ENCODE measurements at places on chromosomes 16 and 17.

DNA sequence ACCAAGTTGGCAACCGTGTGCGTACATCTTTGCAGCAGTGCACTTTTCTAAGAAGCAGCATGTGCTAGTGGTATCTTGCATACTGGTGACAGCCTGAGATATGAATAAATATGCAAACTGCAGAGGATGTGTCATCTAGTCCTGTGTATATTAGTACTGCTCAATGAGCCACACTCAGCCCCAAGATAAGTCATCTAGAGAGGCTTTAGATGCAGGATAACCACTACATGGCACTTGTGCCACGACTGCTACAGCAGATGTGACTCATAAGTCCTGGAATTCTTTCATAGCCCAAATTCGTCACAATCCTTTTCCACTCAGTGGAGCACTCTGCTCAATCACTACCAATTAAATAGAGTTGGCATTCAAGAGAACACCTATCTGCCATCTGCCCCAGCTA is 171.5 kb downstream of the AXIN2 start:
- DNase-seq = no peak

- peak; percentile 17 for DNase-seq
Measured at GRCh38 chr17:39573447-39574298, 34.0 kb downstream of the NEUROD2 start.

- DNase-seq = no peak
Measured at GRCh38 chr17:10290041-10290440, 82.8 kb downstream of the MYH13 start.

DNA sequence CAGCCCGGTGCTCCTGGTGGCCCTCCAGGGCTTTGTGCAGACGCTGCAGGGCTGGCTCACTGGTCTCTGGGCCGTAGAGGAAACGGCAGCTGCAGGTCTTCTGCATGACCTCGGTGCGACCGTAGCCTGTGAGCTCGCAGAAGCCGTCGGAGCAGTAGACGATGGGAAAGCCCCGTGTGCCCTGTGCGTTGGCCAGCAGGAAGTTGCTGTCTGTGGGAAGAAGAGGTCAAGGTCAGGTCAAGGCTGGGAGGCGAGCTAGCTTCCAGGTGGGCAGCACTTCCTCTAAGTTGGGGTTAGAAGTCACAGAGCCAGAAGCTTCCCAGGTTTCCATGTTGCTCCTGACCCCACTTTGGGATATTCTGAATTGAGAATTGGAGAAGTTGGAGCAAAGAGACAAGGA is 2.1 kb downstream of the KCNH4 start:
- DNase-seq = no peak

DNA sequence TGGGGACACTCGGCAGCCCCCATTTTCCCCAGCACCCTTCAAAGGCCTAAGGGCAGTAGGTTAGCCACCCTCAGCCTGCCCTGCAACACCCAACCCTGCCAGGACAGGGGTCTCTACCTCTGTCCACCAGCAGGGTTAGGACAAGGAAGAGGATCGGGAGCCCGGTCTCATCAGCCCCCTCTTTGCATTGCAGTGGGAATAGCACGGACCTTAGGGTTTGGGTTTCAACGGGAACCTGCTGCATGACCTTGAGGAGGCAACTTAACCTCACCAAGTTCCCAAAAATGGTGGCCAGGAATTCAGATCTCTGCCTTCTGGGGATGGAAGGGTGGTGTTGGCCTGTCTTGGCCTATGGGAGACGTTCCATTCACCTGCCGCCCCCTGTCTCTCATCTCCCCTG is 20.2 kb upstream of the SPPL2C start:
- DNase-seq = no peak

- DNase-seq = no peak
Measured at GRCh38 chr16:60073376-60073775, 1339.3 kb upstream of the GOT2 start.

- no peak for DNase-seq
Measured at GRCh38 chr17:72350073-72350472, 229.3 kb downstream of the SOX9 start.

- no peak for DNase-seq
Measured at GRCh38 chr17:31513731-31514427, 122.4 kb downstream of the RAB11FIP4 start.

- DNase-seq = no peak
Measured at GRCh38 chr17:67830440-67830839, 5.1 kb downstream of the BPTF start.

- no peak for DNase-seq
Measured at GRCh38 chr16:88813269-88814143, 1.8 kb upstream of the APRT start.

DNA sequence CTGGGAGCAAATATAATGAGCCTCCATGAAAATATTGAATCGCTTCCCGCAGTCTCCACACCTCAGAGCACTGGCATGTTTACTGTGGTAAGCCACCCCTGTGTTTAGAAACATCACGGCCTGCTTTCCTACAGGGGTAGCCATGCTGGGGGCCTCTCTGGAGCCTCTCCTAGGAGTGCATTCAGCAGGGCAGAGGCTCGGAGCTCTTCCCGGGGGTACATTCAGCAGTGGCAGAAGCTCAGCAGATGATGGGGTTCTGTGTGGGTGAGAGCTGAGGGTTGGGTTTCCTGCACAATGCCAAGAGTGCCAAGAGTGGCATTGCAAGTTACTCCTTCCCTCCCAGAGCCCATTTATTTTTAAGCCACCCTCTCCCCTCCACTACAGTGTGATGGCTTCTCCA is 386.6 kb downstream of the SEC14L1 start:
- no peak for DNase-seq

DNA sequence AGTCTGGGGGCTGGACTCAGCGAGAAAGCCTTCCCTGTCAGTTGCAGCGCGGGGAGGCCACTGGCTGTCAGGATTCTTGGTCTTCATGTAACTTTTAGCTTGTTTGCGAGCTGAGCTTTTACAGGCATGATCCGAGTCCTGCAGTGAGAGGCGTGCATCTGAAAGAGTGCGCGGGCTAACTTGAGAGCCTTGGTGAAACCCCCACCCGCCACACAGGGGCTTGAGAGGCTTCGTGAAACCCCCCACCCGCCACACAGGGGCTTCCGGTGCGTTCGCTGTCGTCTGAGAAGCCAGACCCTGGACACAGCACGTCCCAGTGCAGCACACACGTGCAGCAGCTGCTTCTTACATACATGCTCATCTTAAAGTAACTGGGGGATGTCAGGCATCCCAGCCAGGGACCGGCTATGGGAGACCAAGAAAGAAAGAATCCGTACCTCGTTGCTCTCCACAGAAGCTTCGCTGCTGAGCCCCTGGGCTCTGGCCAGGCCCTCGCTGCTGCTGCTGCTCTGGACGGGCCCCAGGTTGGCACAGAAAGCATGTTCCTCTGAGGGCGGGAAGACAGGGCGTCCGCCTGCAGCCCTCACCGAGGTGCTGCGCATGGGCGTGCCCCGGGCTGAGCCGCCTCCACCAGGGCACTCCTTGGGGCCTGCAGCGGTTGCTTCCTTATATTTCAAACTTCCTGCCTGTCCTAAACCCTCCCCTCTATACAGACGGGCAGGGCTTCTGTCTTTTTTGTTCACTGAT is 7.8 kb downstream of the NUDT16L1 start:
- DNase-seq = no peak

- peak; percentile 48 for DNase-seq
Measured at GRCh38 chr17:29243792-29244191, 2.9 kb upstream of the CRYBA1 start.

DNA sequence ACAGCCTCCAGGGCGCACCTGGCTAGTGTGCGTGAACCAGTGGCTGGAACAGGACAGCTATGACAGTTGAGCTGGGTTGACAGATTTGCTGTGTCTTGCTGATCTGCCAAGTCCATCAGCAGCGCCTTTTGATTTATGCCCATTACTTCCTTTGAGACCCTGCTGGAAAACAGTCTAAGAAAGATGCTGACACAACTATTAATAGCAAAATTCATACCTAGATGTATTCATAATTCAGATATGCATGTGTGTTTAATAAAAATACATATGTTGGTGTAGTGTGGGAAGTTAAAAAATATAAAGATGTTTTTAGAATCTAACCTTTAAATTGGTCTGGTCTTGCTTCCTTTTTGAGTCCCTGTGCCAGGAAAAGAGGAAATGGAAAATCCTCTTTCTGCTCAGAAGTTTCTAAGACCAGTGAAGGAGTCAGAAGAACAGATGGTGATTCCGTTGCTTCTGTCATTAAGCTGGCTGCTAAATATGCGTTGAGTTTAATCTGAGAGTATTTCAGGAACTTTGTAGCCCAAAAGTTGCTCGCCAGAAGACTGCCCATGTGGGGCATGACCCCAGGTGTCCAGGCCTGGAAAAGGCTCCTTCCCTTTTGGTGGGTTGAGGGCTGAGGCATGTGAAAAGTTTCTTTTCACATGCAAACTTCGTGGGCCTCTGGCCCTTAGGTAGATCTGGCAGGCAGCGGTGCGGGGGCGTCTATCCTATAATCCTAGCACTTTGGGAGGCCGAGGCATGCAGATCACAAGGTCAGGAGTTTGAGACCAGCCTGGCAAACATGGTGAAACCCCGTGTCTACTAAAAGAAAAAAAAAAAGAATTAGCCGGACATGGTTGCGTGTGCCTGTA is 40.0 kb upstream of the ENDOV start:
- no peak for DNase-seq

DNA sequence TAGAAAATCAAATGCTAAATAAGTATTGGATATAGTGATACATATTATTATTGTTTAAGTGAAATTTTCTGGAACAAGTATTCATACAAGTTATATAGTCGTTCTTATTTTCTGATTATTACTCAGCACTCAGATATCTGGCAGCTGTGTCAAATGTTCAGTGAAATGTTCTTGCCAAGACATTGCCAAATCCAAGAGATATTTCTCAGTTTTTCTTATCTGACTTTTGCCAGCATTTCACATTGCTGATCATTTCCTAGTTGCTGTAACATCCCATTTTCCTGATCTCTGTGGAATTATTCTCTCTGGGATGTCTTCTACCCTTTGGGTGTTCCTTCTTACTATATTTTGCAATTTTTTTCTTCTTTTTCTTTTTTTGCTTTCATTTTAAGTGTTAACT is 262.3 kb downstream of the KIF2B start:
- no peak for DNase-seq

DNA sequence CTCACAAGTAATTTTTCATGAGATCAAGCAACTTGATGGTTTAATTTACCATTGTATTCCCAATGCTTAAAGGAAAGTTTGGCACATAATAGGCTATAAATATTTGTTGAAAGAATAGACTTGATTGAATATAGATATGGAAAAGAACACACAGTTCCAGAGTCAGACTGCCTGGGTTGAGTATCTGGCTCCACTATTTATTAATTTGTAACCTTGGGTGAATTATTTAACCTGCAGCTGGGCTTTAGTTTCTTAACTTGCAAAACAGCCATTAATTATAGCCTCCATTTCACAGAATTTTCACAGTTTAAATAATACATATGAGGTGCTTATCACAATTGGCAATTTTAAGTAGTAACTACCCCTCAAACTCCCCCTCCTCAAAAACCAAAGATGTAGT is 73.6 kb downstream of the NCOR1 start:
- no peak for DNase-seq

GRCh38 chr16:31008149-31008548 is 2.3 kb downstream of the STX1B start:
- no peak for DNase-seq

- no peak for DNase-seq
Measured at GRCh38 chr16:10502776-10503175, 77.6 kb downstream of the EMP2 start.

- peak; percentile 86 for DNase-seq
Measured at GRCh38 chr17:65561452-65562205, at the start of gene AXIN2. Gene AXIN2 (minus strand): TSS chr17:65561648. CDS start chr17:65558620, 3,028 bp downstream.

GRCh38 chr17:78889531-78889930 is 13.5 kb downstream of the CEP295NL start:
- no peak for DNase-seq

- DNase-seq = no peak
Measured at GRCh38 chr17:31677681-31678080, 181.4 kb downstream of the COPRS start.

DNA sequence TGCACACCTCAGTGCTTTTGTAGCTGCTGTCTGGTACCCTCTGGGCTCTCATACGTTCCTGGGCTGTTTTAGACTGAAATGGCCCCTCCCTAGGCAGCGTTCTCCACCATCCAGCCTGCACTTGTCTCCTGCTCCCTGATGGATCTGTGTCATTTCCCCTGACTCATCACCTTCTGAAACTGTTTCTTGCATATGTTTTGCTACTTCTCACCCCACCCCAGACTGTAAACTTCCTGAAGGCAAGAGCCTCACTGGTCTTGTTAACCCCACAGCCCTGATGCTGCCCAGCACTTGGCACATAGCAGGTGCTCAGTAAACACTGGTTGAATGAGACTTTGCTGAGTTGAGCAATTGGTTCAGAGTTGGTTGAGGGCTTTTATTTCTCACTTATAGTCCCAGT is 78.7 kb downstream of the CRISPLD2 start:
- no peak for DNase-seq

DNA sequence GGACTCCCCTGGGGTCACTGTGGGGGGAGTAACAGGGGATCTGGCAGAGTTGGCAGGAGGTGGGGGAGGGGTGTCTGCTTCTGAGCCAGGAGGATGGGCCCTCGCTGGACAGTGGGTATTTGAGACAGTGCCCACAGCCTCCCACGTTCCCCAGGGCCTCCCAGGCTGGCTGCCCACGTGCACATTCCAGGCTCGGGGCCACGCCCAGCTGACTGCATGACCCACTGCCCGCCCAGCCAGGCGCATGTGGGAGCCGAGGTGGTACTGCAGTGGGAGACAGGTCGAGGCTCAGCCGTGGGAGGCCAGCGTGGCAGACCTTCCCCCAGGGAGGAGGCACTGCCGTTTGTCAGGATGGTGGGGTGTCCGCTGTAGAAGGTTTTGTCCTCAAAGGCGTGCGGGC is 38.8 kb downstream of the BAHCC1 start:
- no peak for DNase-seq

DNA sequence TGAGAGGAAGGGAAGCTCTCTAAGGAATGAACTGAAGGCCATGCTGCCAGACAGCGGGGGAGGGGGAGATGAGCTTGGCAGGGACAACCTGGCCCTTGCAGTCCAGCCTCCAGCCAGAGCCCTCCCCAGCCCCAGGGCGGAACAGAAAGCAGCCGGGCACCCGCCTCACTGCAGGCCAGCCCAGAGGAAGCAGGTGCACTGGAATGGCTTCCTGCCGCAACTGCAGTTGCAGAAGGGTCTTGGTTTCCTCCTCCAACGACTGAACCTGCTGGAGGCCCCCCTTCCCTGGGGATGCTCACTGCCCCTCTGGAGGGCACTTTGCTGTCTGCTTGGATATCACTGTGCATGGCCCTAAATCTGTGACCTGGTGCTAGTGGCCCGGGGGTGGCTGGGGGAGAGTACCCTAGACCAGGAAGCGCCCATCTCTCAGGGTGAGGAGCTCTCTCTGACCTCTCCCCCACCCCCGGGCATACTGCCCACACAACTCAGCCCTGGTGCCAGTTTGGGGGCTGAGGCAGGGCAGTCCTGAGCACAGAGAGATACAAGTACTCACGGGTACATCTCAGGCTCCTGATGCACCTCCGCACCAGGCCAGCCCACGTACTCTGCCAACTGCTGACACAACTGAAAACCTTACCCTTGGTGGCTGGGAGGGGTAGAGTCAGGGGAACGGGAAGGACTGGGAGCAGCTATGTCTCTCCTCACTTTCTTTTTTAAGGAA is 41.1 kb downstream of the MYO18A start:
- peak; percentile 87 for DNase-seq
